WTC11 (cell line): ENCODE measurements at places on chromosomes 16 and 17. TPM values are rescaled to one million over a fixed set of nuclear protein-coding genes. Genes with fewer than 3 reads are reported as not detected.

- DNase-seq: no peak
These were observed 38.8 kb downstream of the SCPEP1 start for GRCh38 chr17:57016764-57017116.

- no peak for DNase-seq
These were observed 30.2 kb downstream of the SPNS3 start for GRCh38 chr17:4463818-4464476.

- no peak for DNase-seq
These were observed 120.2 kb upstream of the XYLT1 start for GRCh38 chr16:17590711-17591654.

- no peak for DNase-seq
These were observed 47.4 kb downstream of the PLXDC1 start for GRCh38 chr17:39104046-39104445.

PPP1R27 gene
- total RNA-seq: not detected in 3 replicates

C16orf92 gene
- total RNA-seq: not detected in 3 replicates

MGRN1 gene
- 79.4 to 88.8 TPM (median 80.7 TPM) in 3 replicates for total RNA-seq

SPNS2 gene
- 0.87 to 1.4 TPM (median 1.3 TPM) in 3 replicates for total RNA-seq

MTMR4 gene
- total RNA-seq: 30.2 to 32.5 TPM (median 30.8 TPM) in 3 replicates

DNA sequence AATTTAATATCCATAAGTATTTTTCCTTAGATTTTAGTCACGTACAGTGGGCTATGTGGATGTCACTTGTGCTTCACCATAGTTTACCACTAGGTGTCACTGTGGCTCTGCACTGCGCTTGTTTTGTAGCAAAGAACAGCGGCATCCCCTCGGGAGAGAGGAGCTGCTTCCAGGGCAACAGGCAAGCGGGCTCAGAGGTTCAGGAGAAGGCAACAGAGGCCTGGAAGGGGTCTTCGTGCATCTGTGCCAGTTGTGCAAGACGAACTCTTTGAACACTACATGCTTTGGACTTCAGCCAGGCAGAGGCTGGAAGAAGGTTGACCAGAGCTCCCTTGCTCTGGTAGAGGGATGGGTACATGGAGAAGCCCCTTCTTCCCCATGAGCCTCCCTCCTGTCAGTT is 20.6 kb downstream of the CYB561 start:
- peak; percentile 83 for DNase-seq

ABAT gene
- 4.4 to 6.6 TPM (median 5.4 TPM) in 3 replicates for total RNA-seq

- peak; percentile 4 for DNase-seq
These were observed 103.9 kb downstream of the METRNL start for GRCh38 chr17:83183145-83183948.

GRCh38 chr17:63221939-63222338 is 224.2 kb downstream of the CYB561 start:
- no peak for DNase-seq

OTOP3 gene
- not detected in 3 replicates for total RNA-seq

DNA sequence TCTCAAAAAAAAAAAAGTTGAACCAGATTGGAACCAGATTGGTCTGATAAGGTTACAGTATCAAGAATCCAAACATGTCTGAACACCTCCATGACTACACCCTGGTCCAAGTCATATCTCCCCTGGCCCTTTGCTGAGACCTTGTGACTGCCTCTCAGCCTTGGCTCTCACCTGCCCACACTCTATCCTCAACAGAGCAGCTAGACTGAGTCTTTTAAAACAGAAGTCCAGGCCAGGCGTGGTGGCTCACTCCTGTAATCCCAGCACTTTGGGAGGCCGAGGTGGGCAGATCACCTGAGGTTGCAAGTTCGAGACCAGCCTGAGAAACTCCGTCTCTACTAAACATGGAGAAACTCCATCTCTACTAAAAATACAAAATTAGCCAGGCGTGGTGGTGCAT is 91.7 kb downstream of the AIPL1 start:
- no peak for DNase-seq
